ENCODE measurements at places on chromosomes 3 and 15.
A peak's percentile ranks its signal among the peaks of the same experiment; 100 is the strongest.

- DNase-seq = no peak
These were observed 24.1 kb downstream of the SV2B start for GRCh38 chr15:91124132-91124531.

GRCh38 chr15:91304786-91305185 lies 204.7 kb downstream of the SV2B start:
- no peak for DNase-seq

DNA sequence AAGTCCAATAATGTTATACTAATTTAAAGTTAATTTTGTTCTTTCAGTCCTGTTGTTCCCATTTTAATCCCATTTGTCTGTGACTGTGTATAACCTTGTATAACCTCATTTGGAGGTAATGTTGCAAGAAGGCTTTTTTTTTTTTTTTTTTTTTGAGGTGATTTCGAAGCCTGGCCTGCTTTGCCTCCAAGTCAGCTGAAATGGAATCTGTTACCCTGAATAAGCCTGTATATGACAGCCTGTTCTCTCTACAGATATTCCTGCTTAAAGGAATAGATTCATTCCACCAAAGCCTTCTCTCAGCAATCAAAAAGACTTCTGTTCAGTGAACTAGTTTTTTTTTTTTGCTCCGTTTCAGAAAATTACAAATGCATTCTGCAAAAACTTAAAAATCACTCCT lies 271.8 kb upstream of the UBE2E1 start:
- DNase-seq = no peak

GRCh38 chr3:32757618-32758374 lies 60.0 kb upstream of the TRIM71 start:
- DNase-seq = no peak

DNA sequence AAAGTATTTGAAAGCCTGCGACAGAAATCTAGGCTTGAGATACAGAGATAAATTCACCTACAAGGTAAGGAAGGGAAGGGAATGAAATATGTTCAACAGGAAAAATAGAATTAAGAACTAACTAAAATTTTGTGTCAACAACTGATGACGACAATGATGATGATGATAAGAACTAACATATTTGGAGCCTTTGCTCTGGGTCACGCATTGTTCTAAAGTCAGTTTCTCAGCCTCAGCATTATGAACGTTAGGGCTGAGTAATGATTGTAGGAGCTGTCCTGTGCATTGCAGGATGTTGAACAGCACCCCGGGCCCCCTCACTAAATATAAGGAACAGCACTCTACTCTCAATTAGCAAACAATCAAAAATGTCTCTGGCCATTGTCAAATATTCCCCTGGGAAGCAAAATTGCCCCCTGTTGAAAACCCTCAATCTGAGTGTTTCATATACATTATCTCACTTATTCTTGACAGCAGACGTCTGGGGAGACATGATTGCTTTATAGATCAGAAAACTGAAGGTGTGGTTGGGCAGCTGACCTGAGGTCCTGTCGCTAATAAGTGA lies 88.5 kb downstream of the ERC2 start:
- no peak for DNase-seq

- peak; percentile 18 for DNase-seq
These were observed 2.8 kb upstream of the RTP2 start for GRCh38 chr3:187705164-187705563.

DNA sequence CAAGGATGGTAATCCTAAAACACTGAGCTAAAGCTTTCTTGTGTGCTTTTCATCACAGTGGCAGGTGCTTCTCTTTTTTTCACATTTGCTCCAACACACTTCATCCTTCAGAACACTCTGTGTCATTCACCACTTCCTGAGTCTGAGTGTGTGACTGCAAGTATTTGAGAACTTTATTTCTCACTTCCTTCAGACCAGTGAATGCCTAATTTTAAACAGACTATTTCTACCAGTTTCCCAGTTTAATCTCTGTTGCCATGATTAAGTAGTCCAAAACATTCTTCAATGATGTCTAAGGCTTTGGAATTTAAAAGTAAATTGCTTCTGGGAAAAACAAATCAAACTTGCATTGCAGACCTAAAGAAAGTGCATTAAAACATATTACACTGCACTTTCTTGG lies 541.2 kb downstream of the RBMS3 start:
- peak; percentile 3 for DNase-seq

DNA sequence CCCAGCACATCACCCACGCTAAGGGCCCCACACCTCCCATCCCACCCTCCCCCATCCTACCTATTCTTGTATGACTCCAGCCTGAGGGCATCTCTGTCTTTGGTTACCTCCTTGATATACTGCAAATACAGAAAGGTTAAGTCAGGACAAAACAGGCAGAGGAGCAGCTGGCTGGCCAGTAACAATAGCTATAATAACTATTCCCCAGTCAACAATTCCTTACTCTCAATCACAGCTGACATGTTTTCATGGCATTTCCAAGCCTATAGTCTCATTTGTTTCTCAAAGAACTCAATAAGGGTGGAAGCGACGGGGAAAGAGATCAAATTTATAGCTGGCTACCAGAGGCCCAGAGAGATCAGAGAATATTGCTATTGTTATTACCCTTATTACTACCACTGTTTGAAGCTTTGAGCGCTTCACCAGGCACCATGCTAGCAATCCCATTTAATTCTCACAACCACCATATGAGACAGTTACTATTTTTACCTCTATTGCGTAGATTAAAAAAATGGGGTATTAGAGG lies 93.0 kb upstream of the C2CD4B start:
- DNase-seq = no peak

- DNase-seq = no peak
These were observed 38.2 kb downstream of the FEZF2 start for GRCh38 chr3:62335196-62335595.

- DNase-seq = no peak
These were observed 100.0 kb downstream of the THBS1 start for GRCh38 chr15:39680868-39681267.

- DNase-seq = no peak
These were observed 336.9 kb downstream of the SLC9A9 start for GRCh38 chr3:143511174-143511879.

- no peak for DNase-seq
These were observed 32.4 kb downstream of the ALCAM start for GRCh38 chr3:105399062-105399461.

- DNase-seq = no peak
These were observed 6.7 kb downstream of the VPS13C start for GRCh38 chr15:62053439-62054085.

GRCh38 chr15:70111203-70112073 lies 13.7 kb upstream of the TLE3 start:
- peak; percentile 74 for DNase-seq

GRCh38 chr3:176514297-176514696 lies 683.0 kb downstream of the TBL1XR1 start:
- peak; percentile 62 for DNase-seq

GRCh38 chr3:27591312-27592210 lies 107.4 kb upstream of the SLC4A7 start:
- DNase-seq = no peak

DNA sequence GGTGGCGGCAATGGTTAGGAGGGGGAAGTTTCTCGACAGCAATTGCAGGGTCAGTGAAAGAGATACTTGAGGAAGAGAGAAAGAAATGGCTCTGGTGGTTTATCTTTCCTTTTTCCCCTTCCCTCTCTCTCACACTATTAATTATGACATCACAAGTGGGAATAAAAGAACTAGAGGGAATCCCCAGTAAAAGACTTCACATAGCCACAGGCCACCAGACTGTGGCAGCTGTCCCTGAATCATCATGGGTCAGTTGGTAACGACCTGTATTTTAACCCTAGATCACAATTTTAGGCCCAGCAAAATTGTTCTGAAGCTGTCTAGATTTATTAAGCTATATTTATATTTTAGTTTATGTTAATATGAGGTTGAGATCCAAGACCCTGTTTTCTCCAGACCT lies 40.3 kb downstream of the MBNL1 start:
- no peak for DNase-seq

DNA sequence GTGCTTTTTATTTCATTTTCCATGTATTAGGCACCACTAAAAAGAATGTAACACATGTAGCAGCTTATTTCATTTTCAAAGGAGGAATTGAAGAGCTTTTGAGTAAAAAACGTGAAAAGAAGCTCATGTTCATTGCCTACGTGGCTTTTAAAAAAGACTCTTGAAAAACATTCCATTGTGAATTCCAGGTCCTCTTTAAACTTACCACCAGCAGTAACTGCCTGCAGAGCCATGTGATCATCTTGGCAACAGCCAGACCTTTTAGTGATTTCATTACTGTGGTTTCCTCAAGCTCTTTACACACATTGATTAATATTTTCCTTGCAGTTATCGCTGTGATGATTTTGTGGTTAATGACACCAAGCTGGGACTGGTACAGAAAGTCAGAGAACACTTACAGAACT lies 43.8 kb upstream of the FBXL22 start:
- DNase-seq = peak; percentile 83

DNA sequence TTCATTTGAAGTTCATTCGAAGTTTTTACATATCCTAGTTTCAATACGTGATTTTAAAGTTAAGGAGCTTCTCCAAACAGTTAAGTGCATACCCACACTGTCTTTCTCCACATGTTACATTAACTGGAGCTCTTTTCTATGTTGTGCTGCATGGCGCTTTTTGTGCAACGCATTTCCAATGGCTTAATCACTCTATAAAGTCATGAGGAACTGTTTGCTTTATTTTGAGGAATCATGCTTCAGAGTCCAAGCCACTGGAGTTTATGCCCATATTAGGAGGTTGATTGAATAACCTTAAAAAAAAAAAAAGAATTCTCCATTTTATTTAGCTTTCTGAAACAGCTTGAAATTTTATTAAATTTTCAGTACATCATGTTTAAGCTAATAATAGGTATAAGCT lies 109.4 kb upstream of the MBNL1 start:
- DNase-seq = peak; percentile 72

DNA sequence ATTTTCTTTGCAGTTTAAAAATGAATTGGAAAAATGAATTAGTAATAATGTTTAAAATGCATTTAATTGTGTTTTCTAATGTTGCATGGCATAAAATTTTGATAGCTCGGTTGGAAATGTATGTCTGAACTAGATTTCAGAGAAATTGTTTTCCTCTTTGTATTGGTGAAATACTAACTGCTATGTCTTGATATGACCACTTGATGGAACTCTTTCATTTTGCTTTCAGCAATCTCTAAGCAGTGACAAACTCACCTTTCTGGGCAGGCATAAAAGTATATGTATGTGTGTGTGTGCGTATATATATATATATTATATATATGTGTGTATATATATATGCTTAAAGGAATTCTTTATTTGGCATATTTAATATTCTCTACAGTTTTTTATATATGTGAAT lies 239.3 kb upstream of the ZNF717 start:
- DNase-seq = peak; percentile 62

DNA sequence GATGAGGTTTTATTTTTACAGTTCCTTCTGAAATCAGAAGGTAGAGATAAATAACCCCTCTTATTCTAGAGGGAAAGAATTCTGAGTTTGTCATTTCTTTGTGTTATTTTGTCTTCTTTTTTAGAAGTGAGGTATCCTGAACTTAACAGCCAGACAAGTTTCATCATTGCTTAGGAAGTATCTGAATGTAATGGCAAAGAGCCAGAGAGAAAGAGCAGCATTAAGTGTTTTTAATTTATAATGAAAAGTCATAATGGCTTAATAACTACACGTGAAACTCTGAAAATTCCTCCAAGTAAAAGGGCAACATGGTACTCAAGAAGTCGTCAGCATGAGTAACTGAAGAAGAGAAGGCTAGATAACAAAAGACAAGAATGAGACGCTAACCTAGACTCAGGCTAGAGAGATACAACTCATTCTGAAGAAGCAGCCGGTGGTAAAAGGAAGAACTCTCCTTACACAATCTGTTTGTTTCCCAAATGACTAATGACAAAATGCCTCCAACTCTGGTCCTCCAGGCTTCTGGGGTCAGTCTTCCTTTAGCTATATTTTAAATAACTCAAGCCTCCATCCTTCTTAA lies 116.2 kb upstream of the NECTIN3 start:
- peak; percentile 66 for DNase-seq

- DNase-seq = peak; percentile 14
These were observed 691.4 kb downstream of the ZBBX start for GRCh38 chr3:166688665-166689064.

- DNase-seq = no peak
These were observed 32.1 kb downstream of the CYFIP1 start for GRCh38 chr15:22948056-22948455.
